Heart right ventricle (tissue), 16 donors: ENCODE measurements at places on chromosomes 1 and 21. TPM values are rescaled to one million over a fixed set of nuclear protein-coding genes. Genes with fewer than 3 reads are reported as not detected.

DNA sequence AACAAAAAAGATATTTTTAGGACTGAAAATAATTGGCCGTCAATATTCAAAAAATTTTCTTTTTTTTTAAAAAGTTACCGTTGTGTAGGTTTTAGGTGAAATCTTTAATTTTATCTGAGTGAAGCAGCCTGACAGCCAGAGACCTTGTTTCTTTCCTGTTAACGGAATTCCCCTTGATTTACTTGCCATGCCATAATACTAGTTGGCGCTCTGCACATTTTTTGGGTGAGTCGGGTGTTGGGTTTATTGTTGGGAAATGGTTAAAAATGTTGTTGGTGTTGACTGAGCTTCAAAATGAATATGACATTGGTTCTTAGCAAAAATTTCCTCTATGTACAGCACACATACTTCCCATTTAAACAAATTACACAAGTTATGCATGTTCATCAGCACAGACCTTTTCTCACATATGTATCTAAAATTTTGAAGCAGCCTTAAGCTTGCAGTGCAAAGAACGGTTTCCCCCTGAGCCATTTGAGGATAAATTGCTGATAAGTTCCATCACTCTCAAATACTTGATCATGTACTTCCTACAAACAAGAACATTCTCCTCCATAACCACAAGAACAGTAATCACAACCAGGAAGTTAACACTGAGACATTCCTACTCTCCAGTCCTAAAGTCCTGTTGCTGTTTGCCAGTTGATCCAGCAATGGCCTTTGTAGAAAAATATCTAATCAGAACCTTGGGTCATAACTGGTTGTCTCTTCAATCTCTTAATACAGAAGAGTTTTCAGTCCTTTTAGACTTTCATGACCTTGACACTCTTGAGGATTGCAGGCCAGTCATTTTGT lies 34.2 kb downstream of the CAMTA1 start:
- no peak for DNase-seq

DNA sequence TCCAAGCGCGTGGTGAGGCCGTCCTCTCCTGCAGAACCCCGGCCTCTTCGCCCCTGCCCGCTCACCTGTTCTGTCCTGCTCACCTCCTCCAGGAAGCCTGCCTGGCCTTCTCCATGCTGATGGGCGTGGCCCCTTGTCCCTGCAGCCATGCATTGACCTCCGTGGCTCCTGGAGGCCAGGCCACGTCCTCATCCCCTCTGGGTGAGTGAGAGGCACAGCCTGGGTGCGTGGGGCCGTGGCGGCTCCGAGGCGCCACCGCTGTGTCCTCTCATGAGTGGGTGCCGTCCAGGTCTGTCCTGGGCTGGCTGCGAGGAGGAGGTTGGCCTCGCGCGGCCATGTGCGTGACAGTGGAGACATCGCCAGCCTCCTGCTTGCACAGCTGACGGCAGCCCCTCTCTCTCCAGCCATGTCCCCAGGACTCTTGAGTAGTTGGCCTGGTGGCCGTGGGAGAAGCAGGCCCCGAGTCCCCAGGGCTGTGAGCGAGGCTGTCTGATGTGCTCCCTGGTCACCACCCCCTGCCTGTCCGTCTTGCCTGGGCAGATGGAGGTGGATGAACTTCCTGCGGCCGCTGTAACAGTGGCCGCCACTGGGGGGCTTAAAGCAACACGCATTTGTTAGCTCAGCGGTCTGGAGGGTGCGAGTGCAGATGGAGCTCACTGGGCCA lies 58.1 kb downstream of the PRKCZ start:
- peak; percentile 15 for DNase-seq

DNA sequence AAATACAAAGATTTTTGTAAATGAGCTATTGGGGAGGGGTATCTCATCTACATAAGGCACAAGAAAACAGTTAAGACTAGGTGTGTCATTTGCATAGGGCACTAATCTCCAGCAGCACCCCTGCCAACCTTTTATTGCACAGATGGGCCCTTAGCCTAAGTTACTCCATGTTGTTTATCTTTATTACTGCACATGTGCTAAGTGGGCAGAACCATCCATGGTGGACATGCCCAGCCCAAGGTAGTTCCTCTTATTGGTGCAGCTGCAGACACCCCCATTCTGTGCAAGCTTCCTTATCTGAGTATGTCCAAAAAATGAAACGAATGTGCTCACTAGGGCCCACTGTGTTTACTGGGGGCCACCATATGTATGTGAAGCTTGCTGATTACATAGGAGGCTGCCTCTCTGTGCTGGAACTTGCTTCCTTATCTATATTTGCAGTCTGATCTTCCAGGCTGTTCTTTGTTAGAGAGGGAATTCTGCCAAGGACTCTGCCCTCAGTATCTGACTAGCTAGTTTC lies 77.3 kb upstream of the NEK7 start:
- DNase-seq = no peak

DNA sequence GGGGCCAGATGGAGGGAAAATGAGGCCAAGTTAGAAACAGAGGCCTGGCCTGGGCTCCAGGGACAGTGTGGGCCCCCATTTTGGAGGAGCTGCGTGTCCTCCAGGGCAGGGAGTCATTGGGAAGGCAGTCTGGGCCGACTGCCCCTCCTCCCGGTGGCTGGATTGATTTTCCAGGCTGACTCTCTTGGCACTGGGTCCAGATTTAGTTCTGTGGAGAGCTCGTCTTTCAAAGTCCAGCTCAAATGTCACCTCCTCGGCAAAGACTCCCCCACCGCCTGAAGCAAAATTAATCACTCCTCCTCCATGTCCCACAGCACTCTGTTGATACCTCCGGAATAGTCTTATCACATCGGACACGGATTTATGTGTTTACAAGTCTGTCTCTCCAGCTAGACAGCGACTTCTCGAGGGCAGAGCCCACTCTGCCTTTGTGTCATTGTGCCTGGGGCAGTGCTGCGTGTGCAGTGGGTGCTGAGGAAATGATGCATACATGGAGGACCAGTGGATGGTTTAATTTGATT lies 175.1 kb downstream of the CAMTA1 start:
- DNase-seq = peak; percentile 44

- no peak for DNase-seq
Measured at GRCh38 chr1:11178021-11179015, 10.8 kb upstream of the ANGPTL7 start.

IKBKE gene
- total RNA-seq = 5.4 TPM

GRCh38 chr1:192235127-192235526 lies 76.9 kb downstream of the RGS18 start:
- no peak for DNase-seq

DNA sequence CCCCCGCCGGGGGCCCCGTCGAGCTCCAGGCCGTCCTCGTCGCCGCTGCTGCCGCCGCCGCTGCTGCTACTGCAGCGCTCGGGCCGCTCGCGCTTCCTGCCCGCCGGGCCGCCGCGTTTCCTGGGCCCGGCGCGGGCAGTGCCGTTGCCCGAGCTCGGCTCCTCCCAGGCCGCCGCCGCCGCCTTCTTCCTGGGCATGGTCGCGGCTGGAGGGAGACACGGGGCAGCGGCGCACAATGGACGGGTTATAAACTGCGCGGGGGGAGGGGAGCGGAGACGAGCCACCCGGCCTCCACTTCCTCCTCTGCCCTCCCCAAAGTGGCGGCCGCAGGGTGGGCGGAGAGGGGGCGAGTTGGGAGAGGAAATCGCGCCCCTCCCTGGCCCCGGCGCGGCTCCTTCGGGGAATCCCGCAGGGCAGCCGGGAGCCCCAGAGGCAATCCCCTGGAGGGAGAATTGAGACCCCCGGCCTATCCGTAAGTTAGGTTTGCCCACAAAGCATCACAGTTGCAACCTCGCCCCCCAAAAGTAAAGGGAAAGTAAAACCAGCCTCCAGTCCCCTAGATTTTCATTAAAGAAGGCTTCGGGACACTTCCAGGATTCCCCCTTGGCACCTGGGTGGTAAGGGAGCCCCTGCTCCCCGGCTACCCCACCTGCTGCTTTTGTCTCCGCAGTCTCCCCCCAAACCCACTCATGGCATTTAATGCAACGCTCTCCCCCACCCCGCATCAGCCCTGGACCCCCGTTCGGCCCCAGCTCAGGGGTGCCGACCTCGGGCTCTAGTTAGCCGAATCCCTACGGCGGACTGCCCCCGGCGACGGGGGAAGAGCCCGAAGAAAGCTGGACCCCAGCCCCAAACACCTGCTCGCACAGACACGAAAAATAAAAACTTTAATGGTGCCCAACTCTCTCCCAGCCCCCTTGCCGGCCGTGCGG lies 893 bp downstream of the RCC2 start:
- peak; percentile 67 for DNase-seq

DNA sequence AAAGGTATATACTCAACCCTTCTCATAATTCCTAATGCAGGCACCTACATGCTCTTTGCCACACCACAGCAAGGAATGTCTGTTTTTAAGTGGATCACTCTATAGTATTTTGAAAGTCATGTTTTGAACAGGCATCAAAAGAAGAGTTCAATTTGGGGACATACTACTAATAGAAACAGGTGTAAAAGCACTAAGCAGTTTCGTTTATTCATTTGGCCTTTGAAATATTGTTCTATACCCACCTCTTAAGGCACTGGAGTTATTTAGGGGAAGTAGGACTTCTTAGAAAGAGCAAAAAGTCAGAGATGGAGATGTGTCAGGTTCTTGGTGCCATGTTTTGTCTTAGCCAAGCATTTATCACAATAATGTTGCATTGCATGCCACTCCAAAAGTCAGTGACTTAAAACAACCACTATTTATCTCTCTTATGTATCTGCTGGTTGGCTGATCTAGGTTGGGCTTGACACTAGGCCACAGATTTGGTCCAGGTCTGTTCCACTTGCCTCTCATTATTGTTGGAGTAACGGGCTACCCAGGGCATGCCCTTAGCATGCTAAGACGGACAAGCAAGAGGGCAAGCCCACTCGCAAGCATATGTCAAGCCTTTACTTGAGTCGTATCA lies 107.5 kb downstream of the RGL1 start:
- DNase-seq = no peak

GRCh38 chr1:9376886-9377333 lies 84.2 kb downstream of the SPSB1 start:
- DNase-seq = no peak

DNA sequence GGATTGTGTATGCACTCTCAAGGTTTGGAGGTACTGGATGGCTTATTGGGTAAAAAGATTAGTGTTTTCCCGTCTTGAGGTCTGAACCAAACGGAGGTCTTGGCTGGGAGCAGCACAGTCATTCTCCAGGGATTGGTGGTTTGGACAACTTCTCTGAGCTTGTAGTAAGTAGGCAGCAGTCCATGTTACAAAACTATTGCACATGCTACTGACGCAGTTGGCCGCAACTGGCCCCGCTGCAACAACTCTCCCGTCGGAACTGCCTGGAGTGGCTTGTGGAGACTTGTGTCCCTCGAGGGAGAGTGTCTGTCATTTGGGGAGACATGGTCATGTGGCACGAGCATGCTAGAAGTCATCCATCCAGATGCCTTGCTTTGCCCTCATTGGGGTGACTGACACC lies 276.0 kb downstream of the TM2D1 start:
- DNase-seq = peak; percentile 86

- DNase-seq = no peak
Measured at GRCh38 chr1:34900775-34901502, 28.5 kb downstream of the DLGAP3 start.

- DNase-seq = no peak
Measured at GRCh38 chr1:115251856-115252255, 86.2 kb downstream of the NGF start.

PLEKHG5 gene
- 18.0 TPM for total RNA-seq

LDLRAD1 gene
- total RNA-seq = not detected

GRCh38 chr21:35377505-35378090 lies 328.5 kb upstream of the RUNX1 start:
- DNase-seq = no peak

DNA sequence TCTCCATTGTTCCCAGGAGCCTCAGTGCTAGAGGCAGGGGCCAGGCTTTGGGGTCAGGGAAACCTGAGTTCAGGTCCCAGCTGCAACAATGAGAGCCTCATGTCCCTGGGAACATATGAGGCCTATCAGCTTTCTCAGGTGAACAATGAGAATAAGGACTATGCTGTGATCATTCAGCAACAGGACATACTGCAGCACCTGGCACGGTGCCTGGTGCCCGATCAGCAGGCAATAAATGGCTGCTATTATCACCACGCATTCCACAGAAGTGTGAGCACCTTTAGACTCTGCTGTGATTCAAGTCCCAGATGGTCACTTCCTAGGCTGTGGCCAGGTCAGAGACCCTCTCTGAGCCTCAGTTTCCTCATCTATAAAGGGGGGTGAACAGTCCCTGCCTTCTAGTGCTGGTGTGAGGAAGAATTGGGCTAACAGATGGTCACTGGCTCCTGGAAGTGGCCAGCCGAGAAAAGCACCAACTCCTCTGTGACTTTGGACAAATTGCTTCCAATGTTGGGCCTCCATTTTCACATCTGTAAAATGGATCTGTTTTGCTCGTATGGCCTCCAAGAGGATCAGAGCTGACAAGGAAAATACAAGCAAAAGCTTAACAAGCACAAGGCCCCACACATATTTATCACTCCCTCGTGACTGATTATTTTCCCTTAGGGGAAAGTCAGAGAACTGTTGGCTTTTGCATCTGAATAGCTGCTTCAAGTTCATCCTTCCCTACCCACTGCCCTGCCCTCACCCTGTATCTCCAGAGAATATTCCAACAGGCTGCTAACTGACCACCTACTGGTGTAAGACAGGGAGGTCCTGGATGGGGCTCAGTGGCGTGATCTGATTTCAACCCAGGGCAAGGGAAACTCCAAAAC lies 1.1 kb downstream of the SLC5A9 start:
- DNase-seq = no peak

DNA sequence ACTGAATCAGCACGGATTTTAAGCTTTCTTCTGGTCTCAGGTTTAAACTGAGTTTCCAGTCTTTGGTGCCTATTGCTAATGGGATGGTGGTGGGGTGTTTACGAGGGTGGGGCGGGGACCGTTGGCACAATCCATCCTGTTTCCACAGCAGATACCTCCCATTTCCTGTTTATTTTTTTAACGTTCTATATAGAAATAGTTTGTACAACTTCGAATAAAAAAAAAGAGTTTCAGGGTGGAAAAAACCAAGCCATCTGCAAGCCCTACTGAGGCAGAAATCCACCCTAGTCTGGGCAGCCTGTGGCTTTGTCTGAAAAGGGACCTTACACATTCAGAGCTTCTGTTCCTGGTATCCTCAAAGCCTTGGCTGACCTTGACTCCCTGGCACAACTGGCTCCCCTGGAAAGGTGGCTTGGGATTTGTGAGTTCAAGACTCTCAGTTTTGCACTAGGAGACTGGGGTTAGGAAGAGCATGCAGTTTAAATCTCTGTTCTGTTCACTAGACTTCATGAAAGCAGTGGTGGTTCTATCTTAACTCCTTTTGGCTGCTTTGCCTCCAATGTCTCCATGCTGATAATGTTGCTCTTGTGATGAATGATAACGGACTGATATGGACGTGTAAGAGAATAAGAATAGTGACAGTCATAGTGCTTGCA lies 46.7 kb downstream of the VANGL2 start:
- DNase-seq = no peak

MEX3A gene
- 0.12 TPM for total RNA-seq

DNA sequence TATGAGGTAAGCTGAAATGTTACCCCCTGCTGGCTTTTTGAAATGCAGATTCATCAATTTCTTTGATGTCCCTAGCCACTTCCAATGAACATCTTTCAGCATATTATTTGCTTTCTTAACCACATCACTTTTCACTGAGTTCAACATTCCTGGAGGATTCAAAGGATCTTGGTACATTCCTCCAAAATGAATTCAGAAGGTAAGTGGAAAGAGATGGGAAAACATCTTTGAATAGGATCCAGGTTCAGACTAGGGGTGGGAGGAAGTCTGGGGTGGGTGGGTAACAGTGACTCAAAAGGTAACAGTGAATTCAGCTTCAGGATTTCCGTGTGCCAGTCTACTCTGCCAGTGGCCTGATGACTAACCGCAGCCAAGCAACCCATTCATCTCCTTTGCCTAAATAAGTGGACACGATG lies 180.7 kb downstream of the ZC3H11B start:
- no peak for DNase-seq
